A549 (cell line): ENCODE measurements at places on chromosomes 4 and X.
A peak's percentile ranks its signal among the peaks of the same experiment; 100 is the strongest.

DNA sequence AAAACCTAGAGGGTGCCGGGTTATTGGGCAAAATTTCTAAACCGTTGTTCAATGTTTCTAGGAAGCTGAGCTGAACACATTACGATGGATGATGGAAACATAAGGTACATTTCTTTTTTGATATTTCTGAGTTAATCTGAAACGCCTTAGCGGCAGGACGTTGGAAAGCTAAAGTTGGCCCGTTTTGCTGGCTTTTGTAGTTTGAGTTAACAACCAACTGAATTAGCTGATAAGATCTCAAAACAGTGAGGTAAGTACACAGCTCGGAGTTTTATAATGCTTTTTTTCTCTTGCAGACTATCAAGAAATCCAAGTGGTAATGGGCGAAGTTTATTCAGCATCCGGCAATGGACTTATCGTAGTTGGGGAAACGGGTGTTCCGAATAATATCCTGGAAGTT, 73.5 kb downstream of the PRSS12 start:
- DNase-seq, result no peak

- no peak for DNase-seq
Observed at GRCh38 chr4:168557658-168558057, 60.8 kb downstream of the PALLD start.

GRCh38 chr4:13892739-13893105, 265.2 kb upstream of the BOD1L1 start:
- no peak for DNase-seq

- DNase-seq, result no peak
Observed at GRCh38 chr4:185016101-185016940, 2.0 kb upstream of the HELT start.

GRCh38 chr4:77232653-77233052, 75.6 kb downstream of the CCNG2 start:
- DNase-seq, result peak; percentile 1

DNA sequence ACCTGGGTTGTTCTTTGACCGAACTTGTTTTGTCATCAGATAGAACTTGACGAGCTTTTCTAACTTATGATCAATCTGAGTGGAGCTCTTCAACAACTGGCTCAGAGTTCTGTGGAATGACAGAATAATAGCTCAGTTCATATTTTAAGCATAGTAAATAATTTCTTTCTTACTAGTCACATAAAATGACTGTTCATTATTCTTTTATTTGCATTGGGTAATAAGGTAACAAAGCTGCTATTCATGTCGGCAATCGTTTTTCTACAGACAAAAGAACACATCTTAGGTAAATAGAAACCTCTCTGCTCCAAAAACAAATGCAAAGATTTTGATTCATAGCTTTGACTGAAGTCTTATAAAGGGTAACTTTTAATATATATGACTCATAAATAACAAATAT, 57.3 kb upstream of the CXCL8 start:
- no peak for DNase-seq

DNA sequence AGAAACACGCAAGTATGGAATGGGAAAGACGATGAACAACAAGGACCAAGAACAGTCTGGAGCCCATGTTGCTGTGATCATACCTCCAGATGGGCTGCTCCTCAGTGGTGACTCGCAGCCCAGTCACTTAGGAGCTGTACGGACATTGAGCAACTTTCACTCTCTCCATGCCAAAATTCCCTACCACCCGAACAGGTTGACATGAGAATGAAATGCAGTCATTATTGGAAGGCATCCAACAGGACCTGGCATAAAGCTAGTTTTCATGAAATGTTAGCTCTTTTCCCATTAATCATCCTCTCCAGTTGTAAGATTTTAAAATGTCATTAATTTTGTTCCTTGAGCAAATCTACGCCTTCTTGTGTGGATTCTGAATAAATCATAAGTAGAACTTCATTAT, 82.7 kb upstream of the GPM6B start:
- peak; percentile 6 for DNase-seq

GRCh38 chr4:103091601-103092223, 7.9 kb downstream of the BDH2 start:
- DNase-seq, result no peak

GRCh38 chrX:154592505-154592904, 7.6 kb downstream of the CTAG1A start:
- no peak for DNase-seq

DNA sequence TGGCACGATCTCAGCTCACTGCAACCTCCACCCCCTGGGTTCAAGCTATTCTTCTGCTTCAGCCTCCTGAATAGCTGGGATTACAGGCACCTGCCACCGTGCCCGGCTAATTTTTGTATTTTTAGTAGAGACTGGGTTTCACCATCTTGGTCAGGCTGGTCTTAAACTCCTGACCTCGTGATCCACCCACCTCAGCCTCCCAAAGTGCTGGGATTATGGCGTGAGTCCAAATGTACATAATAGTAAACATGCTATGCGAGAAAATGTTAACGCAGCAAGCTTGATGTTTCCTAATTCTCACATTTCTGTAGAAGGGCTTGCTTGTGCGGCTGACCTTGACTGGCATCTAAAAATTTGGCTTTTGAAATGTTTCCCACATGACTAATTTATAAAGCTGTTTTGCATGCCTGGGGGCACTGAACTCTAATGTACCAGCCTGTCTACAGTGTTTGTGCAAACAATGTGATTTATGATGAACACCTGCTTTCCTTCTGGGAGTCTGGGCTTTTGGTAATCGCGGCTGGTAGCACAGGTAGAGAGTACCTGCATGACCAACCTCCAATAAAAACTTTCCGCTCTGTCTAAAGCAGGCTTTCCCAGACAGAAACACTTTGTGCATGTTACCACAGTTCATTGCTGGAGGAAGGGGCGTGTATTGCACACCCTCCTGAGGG, 216.8 kb downstream of the IL15 start:
- DNase-seq, result peak; percentile 22

- no peak for DNase-seq
Observed at GRCh38 chrX:153970357-153971123, 1.1 kb downstream of the HCFC1 start.

- no peak for DNase-seq
Observed at GRCh38 chr4:153764601-153765368, 5.0 kb upstream of the RNF175 start.

GRCh38 chr4:47483745-47484144, 1.3 kb upstream of the ATP10D start:
- DNase-seq, result no peak

DNA sequence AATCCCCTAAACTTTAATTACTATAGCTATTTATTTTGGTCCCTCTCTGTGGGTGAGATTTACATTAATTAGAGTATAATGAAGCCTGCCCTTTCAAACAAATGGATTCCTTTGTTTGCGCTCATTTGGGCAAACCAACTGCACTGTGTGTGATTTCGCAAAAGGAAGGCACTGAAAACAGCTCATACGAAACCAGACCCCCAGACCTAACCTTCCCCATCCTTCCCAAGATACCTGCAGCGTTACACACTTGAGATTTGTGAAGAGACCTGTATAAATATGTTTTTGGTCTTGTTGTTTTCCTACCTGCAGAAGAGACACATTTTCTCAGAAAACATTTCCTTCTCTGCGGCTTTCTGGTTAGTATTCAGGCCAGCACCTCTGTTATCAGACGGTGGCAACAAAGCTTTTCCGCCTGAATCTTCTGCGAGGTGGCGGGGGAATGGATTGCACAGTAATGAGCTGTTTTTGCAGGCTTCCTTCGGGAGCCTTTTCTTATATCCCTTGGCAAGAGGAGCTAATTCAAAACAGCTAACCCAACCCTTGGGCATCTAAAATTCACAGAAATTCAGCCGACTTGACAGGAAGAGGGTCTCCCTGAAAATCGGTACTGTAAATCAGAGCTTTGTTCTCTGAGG, 47.6 kb downstream of the CBLL2 start:
- no peak for DNase-seq

DNA sequence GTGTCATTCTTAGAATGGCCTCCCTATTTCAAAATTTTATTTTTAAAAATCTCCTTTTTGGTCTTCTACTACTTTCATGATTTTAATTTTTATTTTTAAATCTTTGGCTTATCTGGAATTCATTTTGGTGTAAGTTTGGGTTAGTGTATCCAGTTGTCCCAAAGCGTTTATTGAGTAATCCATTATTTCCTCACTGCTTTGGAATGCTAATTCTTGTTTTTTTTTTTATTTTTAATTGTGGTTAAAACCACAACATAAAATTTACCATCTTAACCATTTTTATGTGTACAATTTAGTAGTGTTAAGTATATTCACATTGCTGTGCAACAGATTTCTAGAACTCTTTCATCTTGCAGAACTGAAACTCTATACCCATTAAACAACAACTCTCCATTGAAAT, 8.7 kb downstream of the CITED1 start:
- DNase-seq, result no peak
